Thyroid gland (tissue), 4 donors: ENCODE measurements at places on chromosomes 5 and 9. TPM values are rescaled to one million over a fixed set of nuclear protein-coding genes. Genes with fewer than 3 reads are reported as not detected.

GPRIN1 gene
- total RNA-seq: 0.75 TPM

ADAMTS12 gene
- total RNA-seq: 5.8 TPM

TRIM36 gene
- total RNA-seq: 0.22 TPM

ASPN gene
- 2.4 TPM for total RNA-seq

TRAF2 gene
- total RNA-seq: 9.7 TPM

PCDHGB7 gene
- 12.4 TPM for total RNA-seq

SEC61B gene
- total RNA-seq: 132 TPM

BTNL3 gene
- total RNA-seq: not detected

CTNND2 gene
- total RNA-seq: 0.24 TPM

FAM151B gene
- total RNA-seq: 3.8 TPM

MAMDC4 gene
- 4.1 TPM for total RNA-seq

DNAH5 gene
- 3.4 TPM for total RNA-seq

PPP1R26 gene
- 27.3 TPM for total RNA-seq

GABRA1 gene
- not detected for total RNA-seq

SGTB gene
- 7.2 TPM for total RNA-seq

ZNF883 gene
- 0.78 TPM for total RNA-seq

WWC1 gene
- 61.8 TPM for total RNA-seq

CERT1 gene
- total RNA-seq: 66.3 TPM

NRG2 gene
- 1.1 TPM for total RNA-seq

TMC1 gene
- total RNA-seq: not detected

ADAMTSL2 gene
- total RNA-seq: 9.2 TPM

FBLL1 gene
- not detected for total RNA-seq

PCDHAC2 gene
- 5.4 TPM for total RNA-seq

SH3GL2 gene
- total RNA-seq: not detected

ANKRD31 gene
- total RNA-seq: 0.42 TPM

C7 gene
- 257 TPM for total RNA-seq

MEF2C gene
- total RNA-seq: 78.6 TPM

ATG10 gene
- 15.2 TPM for total RNA-seq

TAF11L5 gene
- total RNA-seq: not detected

TAF1L gene
- total RNA-seq: not detected

PCDHA1 gene
- total RNA-seq: 0.13 TPM

CARD6 gene
- total RNA-seq: 23.7 TPM

NELFB gene
- 29.8 TPM for total RNA-seq

CXCL14 gene
- 57.0 TPM for total RNA-seq

SH3PXD2B gene
- total RNA-seq: 20.3 TPM
